ENCODE measurements at places on chromosomes 5 and 9. TPM values are rescaled to one million over a fixed set of nuclear protein-coding genes. Genes with fewer than 3 reads are reported as not detected.

DNA sequence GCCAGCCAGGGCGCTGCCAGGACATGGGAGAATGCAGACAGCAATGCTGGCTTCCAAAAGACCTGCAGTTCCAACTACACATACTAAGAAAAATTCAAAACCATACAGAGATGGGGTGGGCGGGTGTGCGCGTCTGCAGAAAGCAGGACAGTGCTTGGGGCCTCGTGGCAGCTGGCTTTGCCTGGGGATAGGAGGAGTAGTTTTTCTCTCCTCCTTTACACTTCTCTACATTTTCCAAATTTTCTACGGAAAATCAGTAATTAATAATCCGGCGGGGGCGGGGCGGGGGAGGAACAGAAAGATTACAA, 43.6 kb upstream of the SARDH start:
- no peaks in the 10 kb centered on the region for H3K36me3 ChIP-seq
- no peak for DNase-seq
- H3K27me3 ChIP-seq, result no peaks in the 10 kb centered on the region
- no peaks in the 10 kb centered on the region for H3K4me1 ChIP-seq
- H3K27ac ChIP-seq, result no peak overlapping the region
- H3K4me3 ChIP-seq, result no peak overlapping the region

The TNFSF8 gene
- total RNA-seq, result 72.6 TPM

DNA sequence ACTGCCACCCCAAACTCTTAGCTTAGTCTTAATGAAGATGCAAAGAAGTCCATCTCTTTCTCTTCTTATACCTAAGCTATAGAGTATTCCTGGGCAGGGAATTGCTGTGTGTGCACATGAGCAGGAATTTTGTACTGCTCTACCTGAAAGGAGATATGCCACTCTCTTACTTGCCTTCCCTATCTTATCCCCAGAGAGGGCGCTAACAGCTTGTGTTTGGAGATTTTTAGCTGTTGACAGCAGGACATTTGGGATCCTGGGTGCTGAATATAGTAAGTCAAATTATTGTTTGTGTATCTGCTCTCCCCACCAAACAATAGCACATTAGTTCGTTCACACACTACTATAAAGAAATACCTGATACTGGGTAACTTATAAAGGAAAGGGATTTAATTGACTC, 159.5 kb downstream of the GABRG2 start:
- H3K36me3 ChIP-seq, result no peaks in the 10 kb centered on the region
- H3K4me3 ChIP-seq, result no peak overlapping the region
- H3K4me1 ChIP-seq, result no peaks in the 10 kb centered on the region

The CD14 gene
- total RNA-seq, result 3.3 TPM

- peak overlapping the region; percentile 98 for H3K27ac ChIP-seq
- H3K4me3 ChIP-seq, result peak overlapping the region; percentile 92
- H3K4me1 ChIP-seq, result peaks cover 26% of the 10 kb centered on the region
- no peaks in the 10 kb centered on the region for H3K36me3 ChIP-seq
- peak; percentile 75 for DNase-seq
Measured at GRCh38 chr5:134524272-134524825, 1.1 kb upstream of the JADE2 start.

DNA sequence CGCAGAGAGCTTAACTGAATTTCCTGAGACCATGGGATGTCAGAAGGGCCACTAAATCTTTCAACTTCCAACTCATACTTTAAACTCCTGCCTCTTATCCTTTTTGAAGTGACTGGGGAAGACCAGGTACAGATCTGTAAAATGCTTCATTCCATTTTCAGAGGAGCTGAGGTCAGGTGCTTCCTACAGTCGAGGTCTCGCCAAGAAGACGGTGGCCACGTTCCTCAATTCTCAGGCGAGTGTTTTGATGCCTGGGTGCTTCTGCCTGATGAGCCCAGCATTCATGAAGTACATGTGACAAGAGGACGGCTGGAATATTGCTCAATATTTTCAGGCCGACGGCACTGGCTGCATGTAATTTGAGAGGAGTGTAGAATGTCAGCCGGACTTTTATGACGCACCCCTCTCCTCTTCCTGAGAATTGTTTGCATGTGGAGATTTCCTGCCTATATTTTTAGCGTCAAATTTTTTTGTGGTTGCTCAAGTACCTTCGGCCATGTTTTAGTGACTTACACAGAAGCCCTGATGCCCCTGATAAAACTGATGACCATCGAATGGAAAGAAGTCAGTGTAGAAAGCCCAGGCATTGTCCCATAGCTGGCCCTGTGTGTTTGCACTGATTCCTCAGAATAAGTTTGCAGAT, 38.8 kb upstream of the GLRX start:
- H3K27ac ChIP-seq, result no peak overlapping the region
- H3K4me3 ChIP-seq, result no peak overlapping the region
- no peak for DNase-seq
- H3K36me3 ChIP-seq, result no peaks in the 10 kb centered on the region

- H3K36me3 ChIP-seq, result no peaks in the 10 kb centered on the region
- peak; percentile 62 for DNase-seq
- peak overlapping the region; percentile 98 for H3K4me3 ChIP-seq
- peaks cover 34% of the 10 kb centered on the region for H3K4me1 ChIP-seq
Measured at GRCh38 chr5:43041110-43041668, 1.1 kb upstream of the ANXA2R start.

GRCh38 chr5:117681431-117682254, 1107.0 kb upstream of the SEMA6A start:
- H3K27ac ChIP-seq, result no peak overlapping the region
- DNase-seq, result no peak
- H3K36me3 ChIP-seq, result no peaks in the 10 kb centered on the region

DNA sequence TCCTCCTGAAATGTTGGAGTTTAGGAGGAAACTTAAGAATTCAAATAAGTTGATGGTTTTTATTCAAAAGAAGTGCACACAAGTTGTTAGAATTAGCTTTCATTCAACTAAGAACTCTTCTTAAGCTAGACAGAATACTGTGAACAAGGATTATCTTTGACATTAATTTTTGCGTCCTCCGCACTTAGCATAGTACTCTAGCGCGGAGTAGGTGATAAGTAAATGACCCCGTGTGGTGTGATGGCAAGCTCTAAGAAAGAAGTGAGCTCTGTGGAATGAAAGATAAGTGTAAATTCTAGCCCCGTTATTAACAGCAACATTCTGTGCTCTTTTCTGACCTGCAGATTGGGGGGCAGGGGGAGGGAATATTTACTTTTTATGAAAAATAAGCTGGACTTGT, 1.0 kb downstream of the BRIX1 start:
- no peak for DNase-seq
- H3K4me3 ChIP-seq, result peak overlapping the region; percentile 78
- peaks cover 34% of the 10 kb centered on the region for H3K4me1 ChIP-seq
- peak overlapping the region; percentile 89 for H3K27ac ChIP-seq
- peaks cover 11% of the 10 kb centered on the region for H3K36me3 ChIP-seq

DNA sequence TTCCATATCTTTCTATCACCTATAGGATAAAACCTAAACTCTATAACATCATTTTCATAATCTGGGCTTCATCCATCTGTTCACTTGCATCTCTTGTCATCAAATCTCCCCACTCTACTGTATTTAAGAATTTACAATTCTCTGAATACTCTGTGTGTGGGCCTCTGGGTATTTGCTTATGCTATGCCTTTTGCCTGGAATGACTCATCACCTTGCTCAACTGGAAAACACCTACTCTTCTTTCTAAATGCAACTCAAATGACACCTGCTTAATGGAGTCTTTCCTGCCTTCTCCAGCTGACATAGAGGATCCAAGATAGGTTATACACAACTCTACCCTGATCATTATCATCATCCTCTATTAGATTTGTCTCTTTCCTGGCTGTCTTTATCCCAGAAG, 421.7 kb downstream of the SPATA31D1 start:
- H3K36me3 ChIP-seq, result no peaks in the 10 kb centered on the region
- H3K27ac ChIP-seq, result no peak overlapping the region
- no peaks in the 10 kb centered on the region for H3K4me1 ChIP-seq
- no peak overlapping the region for H3K4me3 ChIP-seq
- no peaks in the 10 kb centered on the region for H3K27me3 ChIP-seq
- DNase-seq, result no peak

GRCh38 chr9:98254228-98255060, 1.0 kb downstream of the TBC1D2 start:
- H3K4me3 ChIP-seq, result peak overlapping the region; percentile 99
- no peak overlapping the region for H3K27ac ChIP-seq
- H3K27me3 ChIP-seq, result no peaks in the 10 kb centered on the region

The HEMGN gene
- total RNA-seq, result 0.66 TPM

GRCh38 chr9:122841501-122841900, 13.1 kb upstream of the PDCL start:
- no peak overlapping the region for H3K27ac ChIP-seq
- no peak overlapping the region for H3K4me3 ChIP-seq
- no peaks in the 10 kb centered on the region for H3K36me3 ChIP-seq
- H3K4me1 ChIP-seq, result peaks cover 10% of the 10 kb centered on the region

DNA sequence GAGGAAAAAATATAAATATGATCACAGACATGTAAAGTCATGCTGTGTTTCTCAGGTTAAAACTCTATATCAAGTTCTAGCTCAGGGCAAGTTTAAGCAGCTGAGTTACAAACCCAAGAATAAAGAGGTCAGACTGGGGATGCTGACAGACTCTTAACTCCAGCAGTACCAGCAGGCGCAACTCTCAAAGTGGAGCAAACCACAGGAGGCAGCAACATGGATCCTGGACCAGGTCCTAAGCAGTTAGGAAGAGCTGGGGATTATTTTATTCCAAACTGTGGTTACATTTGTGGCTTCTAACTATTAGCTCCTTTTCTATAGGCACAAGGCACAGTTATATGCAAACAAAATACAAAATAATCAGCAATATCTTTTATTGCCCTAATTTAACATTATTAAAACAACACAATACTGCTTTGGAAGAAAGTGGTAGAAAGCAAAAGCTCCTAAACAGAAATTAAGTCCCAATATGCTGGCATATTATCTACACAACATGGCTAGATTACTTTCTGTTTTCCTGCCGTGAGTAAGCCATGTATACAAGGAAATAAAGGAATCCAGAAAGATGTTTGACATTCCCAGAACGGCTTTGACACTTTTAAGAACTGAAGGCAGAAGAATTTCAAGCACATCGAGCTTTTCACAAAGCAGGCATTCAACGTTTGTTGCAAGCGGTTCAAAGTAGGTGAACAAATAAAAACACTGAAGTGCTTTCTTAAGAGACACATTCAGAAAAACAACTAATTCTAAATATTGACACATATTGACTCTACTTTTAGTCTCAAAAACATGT, 378.8 kb upstream of the ZNF608 start:
- no peaks in the 10 kb centered on the region for H3K27me3 ChIP-seq
- H3K4me1 ChIP-seq, result no peaks in the 10 kb centered on the region
- no peak overlapping the region for H3K27ac ChIP-seq
- no peaks in the 10 kb centered on the region for H3K36me3 ChIP-seq
- DNase-seq, result no peak

DNA sequence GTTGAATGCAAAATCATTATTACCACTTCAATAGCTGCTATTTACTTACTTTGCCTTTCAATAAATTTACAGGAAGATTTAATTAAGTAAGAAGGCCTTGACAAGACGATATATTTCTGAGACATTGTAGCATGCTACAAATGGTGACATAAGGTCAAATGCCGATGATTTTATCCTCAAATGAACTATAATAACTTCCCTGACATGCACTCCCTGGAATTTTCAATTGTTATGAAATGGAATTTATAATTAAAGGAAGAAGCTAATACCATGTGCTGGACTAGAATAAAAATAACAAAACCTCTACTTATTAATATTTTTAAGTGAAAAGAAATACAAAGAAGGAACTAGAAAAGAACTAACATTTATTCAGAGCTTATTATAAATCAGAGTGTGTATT, 30.2 kb upstream of the ITGA1 start:
- no peaks in the 10 kb centered on the region for H3K36me3 ChIP-seq
- no peaks in the 10 kb centered on the region for H3K4me1 ChIP-seq
- no peaks in the 10 kb centered on the region for H3K27me3 ChIP-seq
- no peak overlapping the region for H3K4me3 ChIP-seq

DNA sequence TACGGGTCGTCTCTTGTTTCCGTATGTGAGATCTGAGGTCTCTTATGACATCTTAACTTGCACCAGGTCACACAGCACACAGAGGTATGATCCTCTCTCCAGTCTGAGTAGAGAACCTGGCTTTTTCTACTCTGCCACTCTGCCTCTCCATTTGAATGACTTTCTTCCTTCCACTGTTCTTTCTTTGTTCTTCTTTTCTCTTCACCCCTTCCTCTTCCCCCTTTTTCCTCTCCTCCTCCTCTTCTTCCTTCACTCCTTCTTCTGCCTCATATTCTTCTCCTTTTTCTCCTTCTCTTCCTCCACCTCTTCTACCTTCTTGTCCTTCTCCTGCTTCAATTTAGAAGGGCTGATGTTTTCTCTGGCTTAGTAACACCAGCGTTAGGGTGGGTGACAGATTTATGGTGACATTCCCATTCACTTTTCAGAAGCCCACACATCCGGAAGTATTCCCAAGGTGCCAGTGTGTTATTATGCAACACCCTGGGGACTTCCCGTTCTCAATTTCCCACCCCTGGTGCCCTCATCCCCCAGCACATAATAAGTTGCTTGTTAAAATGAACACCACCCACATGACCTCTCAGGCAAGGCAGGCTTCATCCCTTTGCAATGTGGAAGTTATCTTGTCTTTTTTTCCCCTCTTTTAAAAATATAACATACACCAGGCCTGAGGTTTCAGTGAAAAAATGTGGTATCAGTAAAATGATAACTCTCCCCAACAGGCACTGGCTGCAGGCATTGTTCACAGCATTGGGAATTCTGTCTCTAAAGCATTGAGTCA, 122.0 kb downstream of the PAPPA start:
- DNase-seq, result no peak
- H3K27me3 ChIP-seq, result no peaks in the 10 kb centered on the region
- H3K4me3 ChIP-seq, result no peak overlapping the region
- H3K27ac ChIP-seq, result no peak overlapping the region
- H3K36me3 ChIP-seq, result no peaks in the 10 kb centered on the region

- H3K36me3 ChIP-seq, result no peaks in the 10 kb centered on the region
- DNase-seq, result no peak
- no peak overlapping the region for H3K27ac ChIP-seq
Measured at GRCh38 chr5:96347502-96348292, 85.4 kb downstream of the PCSK1 start.

GRCh38 chr5:168881427-168882149, 302.4 kb upstream of the PANK3 start:
- no peaks in the 10 kb centered on the region for H3K36me3 ChIP-seq
- no peak for DNase-seq
- no peaks in the 10 kb centered on the region for H3K4me1 ChIP-seq
- no peaks in the 10 kb centered on the region for H3K27me3 ChIP-seq
- no peak overlapping the region for H3K27ac ChIP-seq
- no peak overlapping the region for H3K4me3 ChIP-seq

The CACNA1B gene
- total RNA-seq, result not detected

The FREM1 gene
- total RNA-seq, result not detected

- H3K27ac ChIP-seq, result no peak overlapping the region
- H3K36me3 ChIP-seq, result no peaks in the 10 kb centered on the region
- H3K27me3 ChIP-seq, result no peaks in the 10 kb centered on the region
- DNase-seq, result no peak
Measured at GRCh38 chr5:58934629-58935097, 351.8 kb downstream of the RAB3C start.

- no peaks in the 10 kb centered on the region for H3K36me3 ChIP-seq
- no peak overlapping the region for H3K27ac ChIP-seq
- H3K4me3 ChIP-seq, result no peak overlapping the region
- DNase-seq, result no peak
- no peaks in the 10 kb centered on the region for H3K4me1 ChIP-seq
Measured at GRCh38 chr5:168850683-168851082, 271.5 kb upstream of the PANK3 start.

Measured in CD8-positive, alpha-beta memory T cell (primary cell).